NK-92 treated with Interleukin-12 subunit alpha and Interleukin-12 subunit beta, amount 100 ng/mL, for 24 hours (cell line): ENCODE measurements at places on chromosomes 1 and 21.

DNA sequence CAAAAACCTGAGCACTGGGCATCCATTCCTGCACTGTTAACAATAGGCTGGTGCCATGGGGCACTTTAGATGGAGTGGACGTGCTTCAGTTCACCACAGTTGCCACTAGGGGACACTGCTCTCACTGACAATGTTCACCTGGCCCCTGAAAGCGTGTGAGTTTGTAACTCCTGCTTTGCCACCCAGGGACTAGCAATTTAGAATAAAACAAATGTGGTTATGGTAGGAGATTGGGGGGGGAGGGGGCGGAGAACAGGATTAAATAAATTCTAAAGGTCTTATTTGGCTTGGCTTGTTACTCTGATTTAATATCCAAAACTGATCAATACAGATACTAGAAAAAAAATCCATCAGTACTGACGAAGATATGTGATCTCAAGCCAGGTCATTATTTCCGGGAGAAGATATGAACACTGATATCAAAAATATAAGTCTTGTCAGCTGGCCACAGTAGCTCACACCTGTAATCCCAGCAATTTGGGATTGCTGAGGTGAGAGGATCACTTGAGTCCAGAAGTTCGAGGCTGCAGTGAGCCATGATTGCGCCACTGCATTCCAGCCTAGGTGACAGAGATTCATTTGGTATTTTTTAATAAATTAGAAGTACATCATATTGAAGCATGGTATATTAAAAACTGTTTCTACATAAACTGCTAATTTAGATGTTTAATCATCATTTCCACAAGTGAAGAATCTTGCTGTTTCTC is 23.2 kb downstream of the INTS7 start:
- no peak for DNase-seq

DNA sequence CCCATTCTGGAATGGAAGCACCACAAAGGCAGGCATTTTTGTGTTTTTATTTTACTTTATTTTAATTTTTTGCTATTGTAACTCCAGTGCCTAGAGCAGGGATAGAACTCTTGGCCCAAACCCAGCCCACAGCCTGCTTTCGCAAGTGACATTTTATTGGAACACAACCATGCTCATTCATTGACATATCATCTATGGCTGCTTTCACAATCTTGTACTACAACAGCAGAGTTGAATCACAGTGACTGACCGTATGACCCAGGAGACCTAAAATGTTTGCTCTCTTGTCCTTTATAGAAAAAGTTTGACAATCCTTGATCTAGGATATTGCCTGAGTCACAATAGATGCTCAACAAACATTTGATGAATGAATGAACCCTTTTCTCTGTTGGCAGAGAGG is 83.9 kb upstream of the ATP1A1 start:
- no peak for DNase-seq

GRCh38 chr1:209601809-209602657 is 18.5 kb downstream of the CAMK1G start:
- peak; percentile 7 for DNase-seq

- no peak for DNase-seq
Measured at GRCh38 chr1:28027238-28027637, 61.2 kb downstream of the EYA3 start.

GRCh38 chr1:57124768-57125446 is 159.1 kb upstream of the C8B start:
- no peak for DNase-seq

DNA sequence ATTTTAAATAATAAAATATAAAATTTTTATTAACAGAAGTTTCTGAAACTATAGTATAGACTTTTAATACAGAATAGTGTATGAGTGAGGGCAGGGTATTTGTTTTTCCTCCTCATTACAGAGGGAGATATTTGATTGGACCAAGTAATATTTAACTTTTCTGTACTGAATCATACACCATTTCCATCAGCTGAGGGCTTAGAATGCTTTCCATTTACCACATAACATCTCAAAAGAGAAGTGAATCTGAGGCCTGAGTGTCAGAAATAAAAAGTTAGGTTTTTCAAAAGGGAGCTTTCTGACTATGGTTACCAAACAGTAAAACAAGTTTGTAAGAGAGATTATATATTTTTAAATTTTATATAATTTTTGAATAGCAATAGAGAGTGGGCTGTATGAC is 29.5 kb downstream of the TLCD4 start:
- no peak for DNase-seq

- no peak for DNase-seq
Measured at GRCh38 chr21:40146216-40146837, 279.1 kb downstream of the PCP4 start.

GRCh38 chr1:235675152-235675890 is 25.7 kb upstream of the GNG4 start:
- no peak for DNase-seq

DNA sequence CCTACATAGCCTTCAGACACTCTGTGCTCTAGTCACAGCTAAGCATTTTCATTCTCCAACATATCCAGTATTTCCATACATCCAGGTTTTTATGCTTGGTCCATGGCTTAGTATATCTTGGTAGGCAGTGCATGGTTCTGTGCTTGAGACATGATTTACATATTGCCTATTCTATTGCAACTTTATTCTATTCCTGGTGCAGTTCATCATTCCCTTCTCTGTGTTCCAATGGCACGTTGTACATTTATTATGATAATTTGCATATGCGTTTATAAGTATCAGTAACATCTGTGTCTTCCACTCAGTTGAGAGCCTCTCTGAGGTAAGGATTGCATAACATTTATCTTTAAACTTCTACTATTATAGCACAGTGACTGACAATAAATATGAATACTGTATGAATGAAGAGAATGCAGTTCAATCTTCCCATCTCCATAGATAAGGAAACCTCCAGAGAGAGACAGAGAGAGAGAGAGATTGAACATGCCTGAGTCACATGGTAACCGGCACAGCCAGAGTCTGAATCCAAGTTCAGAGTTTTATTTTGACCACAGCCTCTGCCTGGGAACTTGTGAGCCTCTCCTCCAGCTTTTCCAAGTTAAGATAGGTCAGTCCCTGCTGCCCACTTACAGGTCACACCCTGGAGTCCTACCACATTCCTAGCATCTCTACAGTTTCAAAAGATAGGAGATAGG is 41.5 kb downstream of the PLPPR5 start:
- no peak for DNase-seq

DNA sequence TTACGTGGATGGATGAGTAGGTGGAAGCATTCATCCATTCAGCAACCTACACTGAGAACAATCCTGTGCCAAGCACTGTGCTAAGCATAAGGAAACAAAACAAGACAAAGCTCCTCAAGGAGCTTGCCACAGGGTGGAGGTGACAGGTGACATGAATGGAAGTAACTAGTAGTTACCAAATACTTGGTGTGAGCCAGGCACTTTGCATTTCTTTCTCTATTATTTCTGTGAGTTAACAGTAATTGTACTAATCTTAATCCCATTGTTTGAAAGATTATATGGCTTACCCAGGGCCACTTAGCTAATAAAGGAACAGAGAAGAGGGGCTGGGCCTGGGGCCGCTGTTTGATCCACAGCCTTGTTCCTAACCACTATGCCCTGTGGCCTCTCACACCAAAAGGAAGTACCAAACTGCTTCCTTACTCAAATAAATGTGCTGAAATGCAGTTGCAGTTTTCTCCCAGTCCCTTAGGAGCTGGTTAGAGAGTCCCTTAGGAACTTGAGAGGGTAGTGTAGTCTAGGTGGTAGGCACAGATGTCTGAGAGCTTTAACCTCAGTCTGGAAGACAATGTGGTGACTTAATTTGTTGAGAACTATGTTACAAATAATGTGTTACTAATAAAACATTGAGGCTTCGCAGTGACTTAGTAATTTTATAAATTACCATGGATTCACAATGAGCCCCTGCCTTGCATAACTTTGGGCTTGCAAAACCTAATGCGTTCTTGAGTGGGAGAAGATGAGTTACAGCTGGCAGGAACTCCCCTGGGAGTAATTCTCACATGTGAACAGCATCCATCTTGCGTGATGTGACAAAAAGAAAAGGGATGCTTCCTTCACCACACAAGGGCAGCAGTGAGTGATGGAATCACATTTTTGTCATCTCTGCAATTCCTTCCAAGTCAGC is 69.8 kb downstream of the MPZL1 start:
- DNase-seq = no peak

- DNase-seq = no peak
Measured at GRCh38 chr1:165467706-165468105, 22.8 kb upstream of the RXRG start.

- no peak for DNase-seq
Measured at GRCh38 chr1:33328817-33329216, 7.9 kb upstream of the A3GALT2 start.

DNA sequence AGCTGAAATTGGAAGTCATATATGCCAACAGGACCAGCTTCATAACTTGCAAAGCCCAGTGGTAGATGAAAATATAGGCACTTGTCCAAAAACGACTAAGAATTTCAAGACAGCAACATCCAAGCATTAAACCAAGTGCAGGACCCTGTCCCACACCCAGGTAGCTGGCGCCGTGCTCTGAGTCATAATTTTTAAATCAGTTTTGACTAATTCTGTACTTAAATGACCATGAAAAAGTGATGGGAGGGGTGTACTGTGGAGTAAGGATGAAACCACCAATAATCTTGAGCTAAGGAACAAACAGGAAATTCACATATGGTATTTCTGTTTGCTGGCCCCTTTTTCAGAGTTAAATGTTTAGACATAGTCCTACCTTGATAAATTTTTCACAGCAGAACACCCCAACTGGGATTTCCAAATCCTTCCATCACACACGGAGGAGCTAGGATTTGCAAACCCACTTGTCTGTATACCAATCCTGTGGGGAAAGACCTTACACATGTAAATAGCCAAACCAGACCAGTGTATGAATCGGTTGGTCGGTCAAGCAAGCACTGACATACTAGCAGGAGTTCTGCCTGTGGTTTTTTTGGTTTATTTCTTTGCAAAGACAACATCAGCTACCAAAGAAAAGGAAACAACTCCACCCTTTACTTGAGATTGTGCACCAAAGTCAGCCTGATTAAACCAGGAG is 235.7 kb upstream of the RAB4A start:
- no peak for DNase-seq

DNA sequence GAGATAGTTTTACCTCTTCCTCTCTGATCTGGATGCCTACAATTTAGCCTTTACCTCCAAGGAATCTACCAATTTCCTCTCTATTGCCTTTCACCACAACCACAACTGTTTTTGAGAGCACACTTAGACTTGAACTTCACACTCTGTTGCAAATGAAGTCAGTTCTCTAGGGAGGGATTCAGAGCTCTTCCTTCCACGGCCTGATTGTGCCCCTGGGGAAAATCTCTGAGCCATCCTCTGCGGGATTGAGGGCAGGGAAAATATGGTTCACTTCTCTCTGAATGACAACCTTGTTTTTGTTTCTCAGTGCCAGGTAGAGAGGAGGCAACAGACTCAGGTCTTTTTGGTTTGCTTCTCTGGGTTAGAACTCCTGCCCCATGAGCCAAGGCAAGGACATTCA is 35.4 kb upstream of the BCL10 start:
- DNase-seq = no peak

- DNase-seq = no peak
Measured at GRCh38 chr1:11693917-11694316, 2.4 kb downstream of the DRAXIN start.

- no peak for DNase-seq
Measured at GRCh38 chr1:235697508-235697907, 47.9 kb upstream of the GNG4 start.
